ENCODE measurements at places on chromosomes 2 and 18. TPM values are rescaled to one million over a fixed set of nuclear protein-coding genes. Genes with fewer than 3 reads are reported as not detected.

GRCh38 chr18:6943143-6943542, 174.5 kb downstream of the LAMA1 start:
- no peak overlapping the region for H3K27ac ChIP-seq
- no peaks in the 10 kb centered on the region for H3K27me3 ChIP-seq
- peaks cover 8% of the 10 kb centered on the region for H3K4me1 ChIP-seq
- no peak overlapping the region for H3K4me3 ChIP-seq
- H3K36me3 ChIP-seq = no peaks in the 10 kb centered on the region

DNA sequence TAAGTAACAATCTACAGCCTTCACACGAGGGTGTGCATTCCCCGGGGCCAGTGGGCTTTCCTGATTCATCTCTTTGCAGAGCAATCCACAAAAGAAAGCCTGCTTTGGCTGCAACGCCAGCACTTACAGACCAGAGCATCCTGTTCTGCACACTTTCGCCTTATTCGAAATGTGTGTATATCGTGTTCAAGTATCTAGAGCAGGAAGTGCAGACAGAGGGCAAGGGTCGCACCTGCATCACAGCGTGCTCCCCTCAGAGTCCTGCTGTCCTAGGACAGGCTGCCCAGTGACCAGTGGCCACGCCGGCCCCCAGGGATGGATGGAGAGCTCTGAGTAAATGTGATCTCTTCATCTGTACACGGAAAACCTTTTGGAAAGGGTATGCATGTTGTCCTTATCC, 264.3 kb downstream of the ZNF516 start:
- H3K36me3 ChIP-seq = no peaks in the 10 kb centered on the region
- H3K27ac ChIP-seq = no peak overlapping the region
- DNase-seq = peak; percentile 64
- peaks cover 19% of the 10 kb centered on the region for H3K4me1 ChIP-seq
- no peak overlapping the region for H3K4me3 ChIP-seq

UGT1A3 gene
- polyA plus RNA-seq = not detected

RALBP1 gene
- polyA plus RNA-seq = 39.5 TPM

- no peak for DNase-seq
- H3K36me3 ChIP-seq = no peaks in the 10 kb centered on the region
- H3K4me1 ChIP-seq = peaks cover 10% of the 10 kb centered on the region
- H3K4me3 ChIP-seq = no peak overlapping the region
Measured at GRCh38 chr2:143828763-143829537, 691.0 kb downstream of the ZEB2 start.

CYP26B1 gene
- 10.5 TPM for polyA plus RNA-seq

EFHD1 gene
- polyA plus RNA-seq = 23.9 TPM

GRCh38 chr2:120735746-120736170, at the start of gene GLI2:
TSS of gene GLI2 (plus strand) at chr2:120735868. CDS start at chr2:120797321, 61,453 bp downstream.
- DNase-seq = peak; percentile 93
- H3K4me3 ChIP-seq = peak within 1 kb of the TSS; percentile 66
- peak within 1 kb of the TSS; percentile 92 for H3K27ac ChIP-seq
- peaks cover 39% of the 10 kb centered on the region for H3K4me1 ChIP-seq
